SW 1271 (cell line): ENCODE measurements at places on chromosomes 7 and 10.

GRCh38 chr7:28481091-28481926 is 69.0 kb downstream of the CREB5 start:
- DNase-seq: no peak

DNA sequence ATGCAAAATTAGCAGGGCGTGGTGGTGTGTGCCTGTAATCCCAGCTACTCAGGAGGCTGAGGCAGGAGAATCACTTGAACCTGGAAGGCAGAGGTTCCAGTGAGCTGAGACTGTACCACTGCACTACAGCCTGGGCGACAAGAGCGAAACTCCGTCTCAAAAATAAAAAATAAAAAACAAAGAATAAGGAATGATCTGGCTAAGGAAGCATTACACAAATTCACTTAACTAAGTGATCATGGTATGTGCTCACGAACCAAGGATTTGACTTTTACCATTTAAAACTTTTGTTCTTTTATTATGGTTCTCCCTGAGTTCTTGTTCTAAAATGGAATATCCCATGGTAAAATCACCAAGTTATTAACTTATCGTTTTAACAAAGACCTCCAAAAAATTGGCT is 71.2 kb downstream of the SIRT1 start:
- no peak for DNase-seq

- no peak for DNase-seq
Measured at GRCh38 chr7:46664453-46664852, 743.4 kb upstream of the IGFBP3 start.

GRCh38 chr7:23471106-23471859 is 992 bp upstream of the IGF2BP3 start:
- peak; percentile 90 for DNase-seq

DNA sequence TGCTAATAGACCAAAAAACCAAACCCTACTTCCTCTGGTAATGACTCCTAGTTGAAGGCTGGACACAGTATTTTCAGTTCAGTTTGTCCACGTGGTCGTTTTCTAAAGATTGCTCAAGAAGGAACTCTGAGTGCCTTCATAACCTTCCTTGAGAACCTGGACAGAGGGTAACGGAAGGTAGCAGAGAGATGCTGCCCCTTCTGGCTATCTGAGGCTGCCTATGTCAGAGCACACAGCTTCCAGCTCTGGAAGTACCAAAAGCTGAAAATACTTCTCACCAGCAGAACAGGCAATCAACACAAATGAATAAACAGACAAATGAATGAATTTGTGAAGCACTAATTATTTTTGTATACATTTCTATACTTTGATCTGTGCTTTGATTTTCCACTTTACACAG is 85.2 kb downstream of the AMPH start:
- no peak for DNase-seq

GRCh38 chr10:27393961-27394360 is 110.1 kb upstream of the RAB18 start:
- no peak for DNase-seq

DNA sequence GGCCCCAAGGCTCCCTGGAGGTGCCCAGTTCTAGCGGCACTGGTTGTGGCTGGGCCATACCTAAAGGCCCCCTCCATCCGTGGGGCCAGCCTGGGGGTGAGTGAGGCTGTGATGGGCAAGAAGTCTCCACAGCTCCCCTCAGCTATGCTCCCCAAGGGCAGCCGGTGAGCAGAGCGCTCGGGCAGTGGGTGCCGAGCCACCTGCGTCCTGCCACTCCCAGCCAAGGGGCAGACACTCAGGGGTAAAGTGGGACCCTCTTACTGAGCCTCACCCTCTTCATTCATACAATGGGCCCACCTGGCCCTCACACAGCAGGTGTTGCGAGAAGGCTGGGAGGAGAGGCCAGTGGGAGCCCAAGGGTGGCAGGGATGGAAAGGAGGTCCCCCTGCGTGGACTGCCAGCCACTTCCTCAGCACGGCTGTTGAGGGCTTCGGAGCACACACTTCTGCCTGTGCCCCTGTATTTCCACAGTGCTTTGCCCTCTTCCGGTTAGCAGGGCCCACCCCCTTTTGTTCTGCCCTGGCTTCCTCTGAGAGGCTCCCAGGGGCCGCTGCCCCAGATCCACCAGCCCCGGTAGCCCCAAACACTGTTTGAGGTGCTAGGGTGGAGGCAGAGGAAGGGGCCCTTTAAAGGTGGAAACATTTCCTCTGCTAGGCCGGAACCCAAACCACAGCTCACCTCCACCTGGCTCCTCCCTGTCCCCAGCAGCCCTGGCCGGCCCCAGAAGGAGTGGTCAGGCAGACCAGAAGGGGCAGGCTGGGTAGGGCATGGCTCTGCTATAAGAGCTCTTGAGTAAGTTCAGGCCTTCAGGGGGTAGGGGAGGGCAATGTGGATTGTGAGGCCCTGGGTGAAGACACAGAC is 16.4 kb upstream of the C10orf105 start:
- no peak for DNase-seq

DNA sequence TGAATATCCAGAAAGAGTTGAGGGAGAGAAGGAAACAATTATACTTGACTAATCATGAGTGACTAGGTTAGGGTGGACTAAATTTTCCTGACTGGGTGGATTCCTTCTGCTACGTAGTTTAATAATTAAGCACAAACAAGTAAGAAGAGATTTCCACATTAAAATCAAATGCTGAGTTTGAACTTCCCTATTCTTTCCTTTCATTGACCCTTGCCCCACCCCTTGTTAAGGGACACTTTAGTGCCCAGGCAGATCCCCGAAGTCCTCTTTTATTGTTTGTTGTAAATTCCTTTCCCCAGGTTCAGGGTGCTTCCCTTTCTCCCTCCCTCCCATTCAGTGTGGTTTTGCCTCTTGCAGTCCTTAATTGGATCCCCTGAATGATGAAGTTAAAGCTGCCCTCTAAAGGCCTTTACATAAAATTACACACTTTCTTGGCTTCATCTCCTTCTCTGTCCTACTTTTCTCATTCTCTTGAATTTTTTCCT is 8.8 kb upstream of the SPAM1 start:
- no peak for DNase-seq

- DNase-seq: peak; percentile 95
Measured at GRCh38 chr7:2863461-2864066, 19.5 kb upstream of the GNA12 start.

DNA sequence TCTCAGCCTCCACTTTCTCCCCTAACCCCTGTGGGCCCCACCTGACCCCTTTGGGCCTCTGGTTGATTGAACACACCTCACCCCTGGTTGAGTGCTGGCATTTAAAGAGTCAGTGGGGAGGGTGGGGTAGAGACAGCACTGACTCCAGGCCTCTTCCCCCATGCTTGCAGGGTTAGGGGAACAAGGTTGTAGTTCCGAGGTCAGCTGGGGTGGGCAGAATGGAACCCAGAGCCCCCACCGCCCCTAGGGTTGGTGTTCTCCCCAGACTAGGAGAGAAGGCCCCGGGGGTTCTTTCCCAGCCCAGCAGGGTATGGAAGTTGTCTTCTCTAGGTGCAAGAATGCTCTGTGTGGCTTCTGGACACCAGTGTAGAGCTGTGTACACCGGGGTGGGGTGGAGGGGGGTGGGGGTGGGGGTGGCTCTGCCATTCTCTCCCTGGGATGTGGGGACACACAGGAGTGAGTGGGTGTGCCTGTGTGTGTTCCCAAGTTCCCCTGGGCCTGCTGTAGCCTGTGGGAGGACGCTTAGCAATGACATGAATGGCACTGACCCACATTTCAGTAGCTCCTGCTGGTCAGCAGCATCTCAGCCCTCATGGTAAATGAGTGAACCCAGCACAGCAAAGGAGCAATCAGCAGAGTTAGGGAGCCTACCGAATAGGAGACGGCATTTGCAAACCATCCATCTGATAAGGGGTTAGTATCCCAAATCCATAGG is 33.6 kb downstream of the PRF1 start:
- DNase-seq: no peak

GRCh38 chr7:105493923-105494315 is 28.2 kb downstream of the PUS7 start:
- DNase-seq: no peak

DNA sequence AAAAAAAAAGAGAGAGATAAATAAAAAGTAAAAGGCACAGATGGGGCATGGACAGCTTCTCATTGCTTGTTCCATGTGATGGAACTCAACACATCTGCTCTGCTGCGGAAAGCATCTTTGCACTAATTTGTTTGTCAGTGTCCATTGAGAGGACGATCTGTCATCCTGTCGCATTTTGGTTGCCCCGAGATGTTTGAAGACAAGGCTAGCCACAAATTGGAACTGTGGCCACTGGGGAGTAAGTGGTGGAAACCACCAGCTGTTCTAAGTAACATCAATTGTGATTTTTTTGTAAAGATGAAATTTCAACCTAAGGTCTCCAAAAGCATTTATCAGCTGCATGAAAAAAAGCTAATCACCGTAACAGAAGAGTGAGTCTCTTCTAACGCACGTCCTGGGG is 312.7 kb downstream of the ADARB2 start:
- no peak for DNase-seq

DNA sequence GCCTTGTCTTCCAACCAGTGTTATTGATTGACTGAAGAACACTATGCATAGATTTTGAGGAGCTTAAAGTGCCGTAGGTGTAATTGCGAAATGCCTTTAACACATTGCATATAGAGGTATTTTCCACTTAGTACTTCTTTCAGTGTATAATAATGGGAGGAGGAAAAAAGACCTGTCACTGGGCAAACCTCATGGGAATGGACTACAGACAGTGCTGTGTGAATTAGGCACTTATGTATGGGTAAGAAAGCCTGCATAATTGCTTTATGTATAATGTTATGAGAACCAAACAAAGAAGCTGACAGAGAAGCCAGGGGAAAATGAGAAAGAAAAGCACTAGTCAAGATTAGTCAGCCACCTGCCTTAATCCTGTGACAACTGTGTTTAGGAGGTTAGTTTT is 12.4 kb upstream of the SCRN1 start:
- DNase-seq: no peak

DNA sequence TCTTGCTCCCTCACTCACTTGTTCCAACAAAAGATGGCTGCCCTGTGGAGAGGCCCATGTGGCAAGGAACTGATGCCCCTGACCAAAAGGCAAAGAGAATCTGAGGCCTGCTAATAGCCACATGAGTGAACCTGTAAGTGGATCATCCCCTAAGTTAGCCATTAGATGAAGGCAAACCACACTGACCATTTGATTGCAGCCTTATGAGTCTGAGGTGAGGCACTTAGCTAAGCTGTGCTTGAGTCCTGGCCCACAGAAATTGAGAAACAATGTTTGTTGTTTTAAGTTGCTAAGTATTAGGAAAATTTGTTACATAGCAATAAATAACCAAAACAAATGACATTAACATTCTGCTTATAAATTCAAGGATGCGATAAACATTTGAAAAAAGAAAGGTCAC is 100.1 kb upstream of the BET1 start:
- DNase-seq: no peak

- no peak for DNase-seq
Measured at GRCh38 chr10:13672548-13672947, 85.8 kb downstream of the PRPF18 start.

DNA sequence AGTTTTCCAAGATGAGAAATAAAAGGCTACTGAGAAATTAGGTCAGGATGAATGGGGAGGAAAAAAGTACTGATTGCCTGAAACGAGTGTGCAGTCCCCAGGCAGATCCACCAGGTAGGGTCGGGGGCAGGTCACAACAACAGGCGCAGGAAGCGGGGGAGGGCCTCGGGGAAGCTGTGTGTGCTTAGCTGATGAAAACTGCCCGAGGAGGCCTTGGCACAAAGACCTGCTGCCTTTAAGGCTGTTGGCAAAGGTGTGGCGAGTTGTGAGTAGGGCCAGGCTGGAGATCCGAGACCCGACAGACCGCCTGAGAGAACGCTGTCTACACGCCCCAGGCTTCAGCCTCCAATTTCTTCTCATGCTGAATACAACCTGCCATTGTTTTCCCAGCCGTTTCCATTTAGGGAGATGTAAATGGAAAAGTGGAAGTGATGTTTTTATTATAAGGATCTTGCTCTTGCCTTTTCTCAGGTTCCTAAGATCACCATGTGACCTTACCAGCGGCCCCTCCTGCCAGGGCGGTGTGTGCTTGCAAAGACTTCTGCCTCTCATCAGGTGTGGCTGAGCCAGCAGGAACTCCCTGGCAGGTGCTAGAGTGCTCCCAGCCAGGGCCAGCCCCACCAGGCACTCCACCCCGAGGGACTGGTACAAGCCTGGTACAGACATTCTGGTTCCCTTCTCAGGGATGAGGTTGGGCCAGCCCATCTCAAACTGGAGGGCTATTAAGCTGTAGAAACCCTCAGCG is 60.8 kb downstream of the DLG5 start:
- no peak for DNase-seq

- DNase-seq: no peak
Measured at GRCh38 chr10:20970708-20971107, 73.6 kb upstream of the NEBL start.

DNA sequence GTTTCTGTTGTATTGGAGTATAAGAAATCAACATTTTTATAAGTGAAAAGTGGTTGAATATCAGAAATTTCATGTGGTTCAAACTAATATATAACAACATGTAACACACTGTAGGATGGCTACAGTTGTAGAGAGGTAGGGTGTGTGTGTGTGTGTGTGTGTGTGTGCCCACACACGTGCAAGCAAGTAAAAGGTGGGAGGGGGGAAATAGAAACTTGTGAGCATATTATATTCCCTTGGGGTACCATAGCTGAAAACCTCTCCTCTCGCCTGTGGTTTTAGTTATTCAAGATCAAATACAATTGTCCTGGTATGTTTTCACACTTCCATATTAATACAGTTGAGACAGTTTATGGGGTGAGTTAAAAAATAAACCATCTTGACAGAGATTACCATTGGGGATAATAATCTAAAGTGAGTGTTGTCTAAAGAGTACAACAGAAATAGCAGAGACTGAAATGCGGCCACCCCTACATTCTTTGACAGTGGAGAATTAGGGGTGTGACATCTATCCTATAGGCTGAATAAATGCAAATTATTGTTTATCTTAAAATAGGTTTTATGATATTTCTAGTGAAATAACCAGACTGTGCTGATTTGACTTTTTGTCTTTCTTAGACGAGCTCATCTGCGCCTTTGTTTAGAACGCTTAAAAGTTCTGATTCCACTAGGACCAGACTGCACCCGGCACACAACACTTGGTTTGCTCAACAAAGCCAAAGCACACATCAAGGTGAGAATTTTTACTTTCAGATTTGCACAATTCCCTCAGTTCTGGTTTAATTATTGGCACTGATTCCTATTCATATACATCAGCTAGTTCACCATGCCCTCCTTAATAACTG is 25.9 kb downstream of the SMNDC1 start:
- no peak for DNase-seq

- no peak for DNase-seq
Measured at GRCh38 chr7:88399036-88399435, 92.3 kb upstream of the STEAP4 start.

- no peak for DNase-seq
Measured at GRCh38 chr10:111116762-111117445, 40.1 kb downstream of the ADRA2A start.

DNA sequence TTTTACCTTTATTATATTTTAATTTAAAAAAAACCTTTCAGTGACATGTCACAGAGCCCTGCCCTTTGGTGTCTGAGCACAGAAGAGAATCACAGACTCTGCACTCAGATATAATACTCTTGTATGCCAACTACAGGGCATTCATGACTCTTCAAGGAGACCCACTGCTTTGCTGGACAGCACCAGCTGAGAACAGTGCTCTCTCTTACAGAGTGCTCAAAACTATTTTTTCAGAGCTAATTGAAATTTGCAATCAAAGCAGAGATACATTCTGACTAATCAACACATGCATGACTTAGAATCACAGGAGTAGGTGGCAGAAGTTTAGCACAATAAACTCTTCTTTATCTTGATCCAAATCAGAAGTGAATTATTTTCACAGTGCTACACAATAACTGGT is 99.1 kb downstream of the OSBPL3 start:
- no peak for DNase-seq
